ENCODE measurements at places on chromosomes 2 and 18. TPM values are rescaled to one million over a fixed set of nuclear protein-coding genes. Genes with fewer than 3 reads are reported as not detected.

Gene AGXT
- total RNA-seq, result not detected

DNA sequence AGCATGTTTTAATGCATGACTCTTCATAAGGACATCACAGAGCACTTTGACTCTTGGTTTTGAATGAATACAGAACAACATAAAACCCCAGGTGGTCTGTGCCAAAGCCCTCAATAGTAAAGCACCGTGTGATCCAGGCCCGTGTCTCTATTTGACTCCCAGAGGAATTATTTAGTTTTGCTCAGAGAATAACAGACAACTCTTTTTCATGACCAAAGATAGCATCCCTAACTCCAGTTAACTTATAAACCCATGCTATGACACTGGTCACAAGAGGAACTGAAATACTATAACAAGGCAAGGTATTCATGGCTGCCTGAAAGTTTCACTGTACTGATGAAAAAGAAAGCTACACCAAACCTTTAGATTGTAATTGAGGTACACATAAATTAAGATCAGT is 128.4 kb downstream of the IKZF2 start:
- no peak for DNase-seq

GRCh38 chr2:202203348-202203747 is 35.0 kb downstream of the SUMO1 start:
- no peak for DNase-seq

DNA sequence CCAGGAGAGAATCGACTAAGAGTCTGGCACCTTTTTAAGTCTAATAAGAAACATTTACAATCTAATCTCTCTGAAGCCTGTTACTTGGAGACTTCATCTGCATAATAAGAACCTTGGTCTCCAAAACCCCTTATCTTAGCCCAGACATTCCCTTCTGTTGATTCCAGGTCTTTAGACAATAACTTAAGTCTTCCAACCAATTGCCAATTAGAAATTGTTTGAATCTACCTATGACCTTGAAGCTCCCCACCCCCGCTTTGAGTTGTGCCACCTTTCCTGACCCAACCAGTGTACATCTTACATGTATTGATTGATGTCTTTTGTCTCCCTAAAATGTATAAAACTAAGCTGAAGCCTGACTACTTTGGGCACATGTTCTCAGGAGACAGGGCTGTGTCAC is 49.5 kb upstream of the DTNA start:
- no peak for DNase-seq

GRCh38 chr18:9389706-9390105 is 55.1 kb downstream of the TWSG1 start:
- DNase-seq, result no peak

- no peak for DNase-seq
Measured at GRCh38 chr18:62522178-62522503, 684 bp upstream of the ZCCHC2 start.

DNA sequence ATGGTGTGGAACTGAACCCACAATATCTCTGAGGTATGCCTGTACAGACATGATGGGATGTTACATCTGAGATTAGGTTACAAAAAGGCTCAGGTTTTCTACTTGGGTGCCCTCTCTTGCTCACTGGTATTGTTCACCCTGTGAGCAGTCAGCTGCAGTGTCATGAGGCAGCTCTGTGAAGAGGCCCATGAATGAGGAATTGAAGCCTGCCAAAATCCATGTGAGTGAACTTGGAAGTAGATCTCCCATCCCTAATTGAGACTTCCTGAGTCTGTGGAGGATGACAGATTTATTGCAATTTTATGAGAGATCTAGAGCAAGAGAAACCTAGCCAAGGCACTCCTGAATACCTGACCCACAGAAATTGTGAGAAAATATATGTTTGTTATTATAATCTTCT is 404.9 kb upstream of the ZEB2 start:
- DNase-seq, result no peak
